ENCODE measurements at places on chromosomes 16 and 17.
A peak's percentile ranks its signal among the peaks of the same experiment; 100 is the strongest.

GRCh38 chr16:89887243-89887642 lies 13.9 kb downstream of the TCF25 start:
- no peak for DNase-seq

DNA sequence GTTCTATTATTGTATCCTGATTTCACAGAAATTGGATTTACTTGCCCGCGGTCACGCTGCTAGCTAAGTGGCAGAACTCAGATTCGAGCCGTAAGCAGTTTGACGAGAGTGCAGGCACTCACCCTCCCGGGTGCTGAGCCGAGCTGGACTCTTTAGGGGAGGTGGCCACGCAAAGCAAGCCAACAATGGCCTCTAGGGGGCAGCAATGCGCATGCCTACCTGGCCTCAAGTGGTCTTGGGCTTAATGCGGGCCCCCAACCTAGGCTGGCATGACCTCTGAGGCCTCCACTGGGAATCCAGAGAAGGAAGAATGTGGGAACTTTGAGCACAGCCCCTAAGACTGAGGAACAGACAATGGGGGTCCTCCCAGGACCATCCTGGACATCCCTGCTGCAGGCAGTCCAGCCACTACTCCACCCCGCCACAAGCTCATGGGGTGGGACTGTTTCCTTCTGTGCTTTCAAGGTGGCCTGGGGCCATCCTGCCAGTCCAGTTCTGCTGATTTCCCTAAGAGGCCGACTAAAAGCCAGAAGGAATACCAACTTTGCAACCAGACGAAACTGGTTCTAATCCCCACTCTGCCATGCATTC lies 276.5 kb downstream of the XYLT1 start:
- peak; percentile 24 for DNase-seq

- peak; percentile 40 for DNase-seq
Measured at GRCh38 chr17:32350666-32351418, 885 bp downstream of the ZNF207 start.

DNA sequence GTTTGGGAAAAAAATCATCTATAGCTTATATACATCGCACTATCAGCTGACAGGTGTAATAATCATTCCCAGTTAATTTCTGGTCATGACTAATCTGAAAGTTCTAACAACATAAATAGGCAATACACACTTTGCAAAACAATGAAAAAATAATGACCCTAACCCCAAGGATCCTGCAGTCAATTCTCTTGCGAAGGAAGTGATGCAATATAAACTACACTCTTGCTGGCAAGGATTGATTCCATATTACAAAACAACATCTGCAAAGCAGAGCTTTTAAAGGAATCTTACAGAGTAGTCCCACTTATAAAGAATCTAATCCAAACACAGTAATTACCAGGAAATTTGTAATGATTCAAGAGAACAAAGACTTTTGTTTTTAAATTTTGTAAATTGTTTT lies 73.4 kb downstream of the MYO1D start:
- DNase-seq = no peak

DNA sequence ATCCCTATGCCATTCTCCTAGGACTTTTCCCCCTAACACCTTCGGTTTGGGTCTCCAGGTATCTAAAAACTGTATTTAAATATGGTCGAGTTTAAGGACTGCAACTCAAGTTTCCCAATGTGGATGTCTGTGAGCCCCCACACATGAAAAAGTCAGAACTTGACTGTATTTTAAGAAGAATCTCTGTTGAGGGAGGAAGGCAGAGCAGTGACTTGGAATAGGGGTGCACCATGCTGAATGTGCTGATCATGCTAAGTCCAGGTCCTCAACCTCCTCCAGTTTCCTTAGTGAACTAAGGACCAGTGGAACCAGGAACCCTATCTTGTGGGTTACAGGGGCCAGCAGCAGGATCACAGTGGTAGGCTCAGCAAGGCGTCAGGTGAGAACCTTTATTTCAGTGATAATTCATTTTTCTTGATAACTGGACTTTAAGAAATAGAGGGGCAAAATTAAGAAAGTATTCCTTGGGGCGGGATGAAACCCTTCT lies 19.5 kb downstream of the GRB7 start:
- no peak for DNase-seq

DNA sequence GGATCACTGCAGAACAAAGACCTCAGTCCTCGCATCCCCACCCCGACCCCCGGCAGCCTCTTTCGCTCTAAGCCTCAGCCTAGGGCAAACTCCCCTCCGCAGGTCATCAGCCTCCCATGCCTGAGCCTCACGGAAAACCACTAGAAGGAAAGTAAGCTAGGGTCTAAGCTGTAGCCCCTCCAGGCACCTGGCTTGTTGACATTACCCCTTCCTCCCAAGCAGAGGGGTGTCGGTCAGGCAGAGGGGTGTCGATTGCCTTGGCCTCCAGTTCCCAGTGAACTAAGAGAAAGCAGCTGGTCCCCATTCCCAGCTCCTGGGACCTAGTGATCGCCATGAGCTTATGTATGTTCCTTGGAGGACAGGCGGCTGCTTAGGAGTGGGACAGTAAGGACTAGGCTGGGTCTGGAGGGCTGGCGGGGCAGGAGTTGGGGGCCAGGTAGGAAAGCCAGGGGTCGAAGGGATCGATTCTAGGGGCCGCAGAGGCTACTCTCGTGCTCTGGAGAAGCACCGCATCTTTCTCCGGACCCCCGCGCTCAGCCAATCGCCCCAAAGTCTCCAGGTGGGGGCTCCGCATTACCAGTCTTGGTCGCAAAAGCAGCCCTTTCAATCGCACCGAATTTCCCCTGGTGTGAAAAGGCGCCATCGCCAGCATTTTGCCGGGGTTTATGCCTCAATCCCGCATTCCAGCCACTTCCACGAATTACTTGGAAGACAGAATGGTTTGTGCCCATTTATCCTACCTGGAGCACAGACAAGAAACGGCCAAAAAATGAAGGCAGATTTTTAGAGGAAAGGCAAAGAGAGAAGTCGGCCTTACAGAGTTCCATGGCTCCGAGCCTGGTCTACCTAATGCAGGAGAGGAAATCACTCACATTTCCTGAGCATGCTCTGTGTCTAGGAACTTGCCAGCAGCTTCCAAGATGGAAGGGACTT lies 21.3 kb upstream of the HOXB13 start:
- no peak for DNase-seq

Measured in NCI-H1092 treated with DMSO at 0.1 percent for 48 hours (cell line).